ENCODE measurements at places on chromosomes 11 and 22.
A peak's percentile ranks its signal among the peaks of the same experiment; 100 is the strongest.

GRCh38 chr22:38953577-38954413 is 3.6 kb upstream of the APOBEC3A start:
- DNase-seq: peak; percentile 77

DNA sequence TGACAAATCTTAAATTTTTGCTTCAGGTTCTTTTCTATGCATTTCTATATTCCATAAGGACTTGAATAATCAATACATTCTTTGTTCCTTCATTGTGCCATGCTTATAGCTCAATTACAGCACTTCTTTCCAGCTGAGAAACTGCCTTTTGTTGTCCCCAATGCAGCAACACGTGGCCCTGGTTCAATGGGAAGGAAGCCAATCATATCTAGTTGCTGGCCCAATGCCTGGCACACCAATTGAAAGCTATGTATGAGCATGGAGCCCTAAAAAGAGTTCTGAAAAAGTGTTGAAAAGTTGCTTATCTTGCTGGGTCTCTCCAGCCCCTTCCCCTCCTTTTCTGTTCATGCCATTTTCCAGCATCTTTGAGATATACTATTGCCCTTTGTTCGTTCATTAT is 448.0 kb upstream of the FAT3 start:
- DNase-seq: no peak

DNA sequence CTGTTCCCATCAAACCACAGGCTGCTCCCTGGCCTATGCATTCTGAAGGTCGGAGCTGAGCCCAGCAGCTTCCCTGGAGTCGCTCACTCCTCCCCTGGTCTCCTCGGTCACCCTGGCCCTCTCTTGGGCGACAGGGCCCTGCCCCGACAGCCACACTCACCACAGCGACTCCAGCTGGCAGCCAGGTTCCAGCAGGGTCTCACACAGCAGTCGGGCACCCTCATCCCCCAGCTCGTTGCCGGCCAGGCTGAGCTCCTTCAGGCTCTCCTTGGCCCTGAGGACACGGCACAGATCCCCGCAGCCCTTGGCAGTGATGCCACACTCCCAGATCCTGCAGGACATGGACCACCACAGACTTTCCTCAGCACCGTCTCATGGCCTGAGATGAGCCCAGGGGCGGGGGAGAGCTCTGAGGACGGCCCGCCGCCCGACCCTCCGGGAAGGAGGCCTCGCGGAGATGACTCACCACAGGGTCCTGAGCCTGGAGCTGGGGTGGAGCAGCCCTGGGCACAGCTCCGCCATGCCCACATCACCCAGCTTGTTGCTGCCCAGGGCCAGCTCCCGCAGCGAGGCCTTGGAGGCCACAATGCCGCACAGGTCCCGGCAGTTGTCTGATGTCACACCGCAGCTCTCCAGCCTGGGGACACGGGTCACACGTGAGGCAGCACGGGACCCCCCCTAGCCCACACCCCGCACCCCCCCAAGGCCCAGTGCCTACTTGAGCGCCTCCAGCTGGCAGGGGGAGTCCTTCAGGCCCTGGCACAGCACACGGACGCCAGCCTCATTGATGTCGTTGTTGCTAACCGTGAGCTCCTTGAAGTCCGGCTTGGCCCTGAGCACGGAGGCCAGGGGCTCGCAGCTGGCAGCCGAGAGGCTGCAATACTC is 8.5 kb downstream of the RNH1 start:
- DNase-seq: no peak

DNA sequence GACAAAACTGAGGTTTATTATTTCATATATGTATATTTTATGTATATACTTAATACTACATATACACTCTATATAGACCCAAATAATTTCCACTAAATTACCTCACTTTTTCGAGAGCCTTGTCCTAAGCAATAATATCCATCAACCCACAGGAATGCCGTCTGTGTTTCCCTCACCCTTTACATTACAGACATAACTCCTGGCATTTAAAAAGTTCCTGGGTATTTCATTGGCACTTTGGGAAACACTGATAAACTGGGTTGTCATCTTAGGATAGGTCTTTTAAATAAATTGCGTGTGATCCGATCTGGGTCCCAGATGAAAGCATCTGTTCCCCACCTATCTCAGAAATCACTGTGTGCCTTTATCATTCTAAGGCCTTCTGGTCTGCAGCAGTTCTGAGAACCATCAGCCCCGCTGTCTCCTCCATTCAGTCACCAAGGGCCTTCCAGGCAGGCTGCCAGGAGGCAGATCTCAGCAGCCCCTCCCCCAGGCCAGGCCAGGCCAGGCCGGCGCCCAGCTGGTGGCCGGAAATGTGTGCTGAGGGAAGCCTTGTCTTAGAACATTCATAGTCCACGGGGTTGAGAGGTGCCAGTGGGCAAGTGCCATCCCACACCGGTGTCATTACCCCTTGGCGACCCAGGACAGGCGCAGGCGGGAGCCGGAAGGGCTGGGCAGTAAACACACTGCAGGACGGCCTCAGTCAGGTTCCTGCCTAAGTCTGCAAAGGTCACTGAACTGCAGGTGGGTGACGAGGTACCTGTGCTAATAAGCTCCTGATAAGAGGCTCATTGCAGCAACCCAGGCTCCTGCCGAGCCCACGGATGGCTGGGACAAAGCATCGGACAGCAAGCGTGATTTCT is 3.3 kb downstream of the FGF19 start:
- DNase-seq: no peak

DNA sequence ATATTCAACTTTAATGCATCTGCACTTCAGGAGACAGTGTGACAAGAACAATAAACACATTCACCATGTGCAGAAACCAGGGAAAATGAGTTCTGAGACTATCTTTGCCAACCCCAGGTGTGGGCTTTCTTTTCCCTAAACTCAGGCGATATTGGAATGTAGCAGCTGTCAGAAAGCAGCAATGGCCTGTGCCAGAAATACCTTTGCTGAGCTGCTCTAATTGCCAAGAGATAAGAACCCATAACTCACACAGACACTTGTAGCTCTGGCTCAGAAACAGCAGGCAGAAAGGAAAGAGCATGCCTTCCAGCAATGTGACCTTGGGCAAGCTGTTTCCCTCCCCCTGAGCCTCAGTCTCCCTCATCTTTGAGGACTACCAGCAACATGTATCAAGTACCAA is 77.6 kb downstream of the PLEKHA7 start:
- no peak for DNase-seq

DNA sequence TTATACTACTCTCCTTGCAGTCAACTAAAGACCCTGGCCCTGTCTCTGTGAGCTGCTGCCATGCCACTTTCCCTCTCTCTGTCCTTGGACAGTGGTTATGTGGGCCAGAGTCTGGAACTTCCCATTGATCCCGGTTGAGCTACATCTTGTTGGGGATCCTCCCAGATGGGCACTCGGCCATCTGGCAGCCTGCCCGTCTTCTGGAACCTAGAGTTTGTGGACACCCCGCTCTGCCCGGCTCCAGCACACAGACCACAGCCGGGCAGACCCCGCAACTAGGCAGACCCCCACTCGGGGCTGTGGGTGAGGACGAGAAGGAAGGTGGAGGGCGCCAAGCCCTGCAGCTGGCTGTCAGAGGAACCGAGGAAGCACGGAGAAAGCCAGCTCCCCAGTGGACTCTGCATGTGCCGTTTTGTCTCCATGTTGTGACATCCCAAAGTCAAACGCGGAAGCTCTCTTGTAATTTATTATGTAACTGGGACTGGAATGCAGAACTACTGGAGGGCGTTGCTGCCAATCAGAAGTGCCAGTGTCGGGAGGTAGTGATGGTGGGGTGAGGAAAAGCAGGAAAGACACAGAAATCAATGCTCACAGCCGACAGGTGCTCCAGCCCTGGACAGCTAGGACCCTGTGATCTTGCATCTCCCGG is 207.7 kb downstream of the CEP164 start:
- no peak for DNase-seq

Measured in stimulated activated CD4-positive, alpha-beta T cell treated with anti-CD3 and anti-CD28 coated beads, Interleukin-4, amount 100 ng/mL, for 48 hours (primary cell).